ENCODE measurements at places on chromosomes 3 and 15. TPM values are rescaled to one million over a fixed set of nuclear protein-coding genes. Genes with fewer than 3 reads are reported as not detected.

DNA sequence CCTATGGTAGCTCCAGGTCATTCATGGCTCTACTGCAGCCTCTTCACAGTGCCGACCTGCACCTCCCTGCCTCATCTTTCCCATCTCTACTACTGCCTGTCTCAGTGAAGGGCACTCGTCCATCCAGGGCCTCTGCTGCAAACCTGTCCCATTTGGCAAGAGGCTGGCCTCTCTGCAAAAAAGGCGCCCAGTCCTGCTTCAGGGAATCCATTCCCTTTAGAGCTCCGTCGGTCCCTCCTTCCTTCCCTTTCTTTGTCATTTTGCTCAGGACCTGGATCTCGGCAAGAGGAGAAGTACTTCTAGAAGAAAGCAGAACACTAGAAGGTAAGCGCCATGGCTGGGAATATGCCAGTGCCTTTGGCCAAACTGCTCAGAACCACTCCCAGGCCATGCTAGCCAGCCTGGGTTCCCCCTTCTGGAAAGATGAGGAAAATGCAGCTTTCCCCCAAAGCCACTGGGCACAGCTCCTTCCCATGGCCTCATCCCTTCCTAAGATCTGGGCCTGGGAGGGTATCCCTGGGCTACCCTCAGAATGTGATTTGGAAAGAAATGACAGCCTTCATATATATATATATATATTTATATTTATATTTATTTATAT is 6.4 kb upstream of the ISL2 start:
- DNase-seq, result no peak

DNA sequence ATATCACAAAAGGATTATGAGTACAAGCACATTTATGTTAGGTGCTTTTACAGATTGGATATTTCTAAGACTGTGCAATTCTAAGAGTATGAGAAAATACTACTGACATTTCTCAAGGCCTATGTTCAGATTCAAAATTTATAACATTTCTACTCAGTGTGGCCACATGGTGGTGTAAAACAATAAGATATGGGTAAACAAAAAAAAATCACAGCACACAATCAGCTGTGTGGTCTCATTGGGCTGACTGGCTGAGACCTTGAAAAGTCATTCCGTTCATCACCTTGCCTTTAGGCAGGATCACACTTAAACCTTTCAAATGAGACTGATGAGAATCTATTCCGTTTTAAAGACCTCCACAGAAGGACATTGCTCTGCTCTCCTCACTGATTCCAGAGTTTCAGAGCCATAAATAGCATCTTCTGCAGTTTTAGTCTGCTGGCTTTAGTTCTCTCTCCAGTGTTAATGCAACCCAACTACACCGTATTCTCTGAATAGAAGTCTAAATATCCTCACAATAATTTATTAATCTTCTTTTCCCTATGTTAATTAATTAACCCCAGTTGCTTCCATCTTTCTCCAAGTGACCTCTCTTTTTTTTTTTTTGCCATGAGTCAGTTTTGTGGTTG is 158.2 kb downstream of the SPATA16 start:
- no peak for DNase-seq

GRCh38 chr15:85910834-85911233 is 116.1 kb upstream of the KLHL25 start:
- DNase-seq, result no peak

Gene SCG3
- not detected for total RNA-seq

DNA sequence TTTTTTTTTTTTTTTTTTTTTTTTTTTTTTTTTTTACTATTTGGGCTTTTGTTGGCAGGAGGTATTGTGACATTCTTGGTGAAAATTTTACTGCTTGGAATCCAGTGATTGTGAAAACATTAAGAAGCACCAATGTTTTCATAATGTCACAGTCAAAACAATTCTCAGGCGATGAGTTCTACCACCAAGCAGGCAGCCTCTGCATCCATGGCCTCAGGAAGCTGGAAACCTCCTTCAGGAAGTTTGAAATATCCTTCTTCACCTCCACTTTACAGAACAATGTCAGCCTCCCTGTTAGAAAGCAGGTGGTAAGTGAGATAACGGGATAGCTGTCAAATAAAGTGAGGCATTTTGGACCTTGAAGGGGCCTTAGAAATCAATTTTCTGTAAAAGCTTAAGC is 98.3 kb downstream of the MEX3B start:
- DNase-seq, result no peak

DNA sequence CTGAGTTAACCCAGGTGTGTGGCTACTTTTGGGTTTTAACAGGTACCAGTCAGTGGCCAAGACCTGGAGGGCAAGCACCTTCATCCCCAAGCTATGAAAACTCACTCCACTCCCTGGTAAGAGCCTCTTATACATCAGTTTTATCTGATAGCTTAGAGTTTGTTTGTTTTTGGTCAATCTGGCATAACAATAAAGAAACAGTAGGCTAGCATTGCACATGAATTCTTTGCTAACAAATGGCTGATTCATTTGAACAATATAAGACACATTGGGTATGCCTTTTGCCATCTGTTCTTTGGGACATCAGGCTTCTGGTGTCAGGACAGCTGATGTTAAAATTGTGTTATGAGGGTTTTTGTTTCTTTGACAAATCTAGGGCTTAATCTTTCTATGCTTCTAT is 125.0 kb upstream of the CGNL1 start:
- DNase-seq, result no peak

Gene NRROS
- 18.5 TPM for total RNA-seq

Gene ZNF860
- total RNA-seq, result 0.13 TPM

- no peak for DNase-seq
These were observed 73.1 kb upstream of the COL8A1 start for GRCh38 chr3:99565331-99565730.

Gene MESP2
- not detected for total RNA-seq

GRCh38 chr3:113685956-113686721 is 10.3 kb downstream of the USF3 start:
- no peak for DNase-seq

- no peak for DNase-seq
These were observed 269.5 kb upstream of the ATP11B start for GRCh38 chr3:182523836-182524235.

GRCh38 chr3:14889205-14889604 is 58.2 kb upstream of the NR2C2 start:
- no peak for DNase-seq

- no peak for DNase-seq
These were observed 6.8 kb downstream of the SKOR1 start for GRCh38 chr15:67832031-67832551.

All from activated T-cell treated with anti-CD3 and anti-CD28 coated beads, Interleukin-2, amount 50 U/mL, for 4 hours (primary cell).